ENCODE measurements at places on chromosomes 7 and 10. TPM values are rescaled to one million over a fixed set of nuclear protein-coding genes. Genes with fewer than 3 reads are reported as not detected.

The ZNF518A gene
- polyA plus RNA-seq = 39.2 TPM

The CACNB2 gene
- polyA plus RNA-seq = 3.1 TPM

The FAM25G gene
- not detected for polyA plus RNA-seq

The MYL10 gene
- polyA plus RNA-seq = 0.42 TPM

The AIFM2 gene
- polyA plus RNA-seq = 4.5 TPM

The C10orf53 gene
- not detected for polyA plus RNA-seq

The CTNNA3 gene
- polyA plus RNA-seq = 4.8 TPM

The COMMD3 gene
- 91.7 TPM for polyA plus RNA-seq

The DHTKD1 gene
- polyA plus RNA-seq = 30.9 TPM

The UTF1 gene
- not detected for polyA plus RNA-seq

DNA sequence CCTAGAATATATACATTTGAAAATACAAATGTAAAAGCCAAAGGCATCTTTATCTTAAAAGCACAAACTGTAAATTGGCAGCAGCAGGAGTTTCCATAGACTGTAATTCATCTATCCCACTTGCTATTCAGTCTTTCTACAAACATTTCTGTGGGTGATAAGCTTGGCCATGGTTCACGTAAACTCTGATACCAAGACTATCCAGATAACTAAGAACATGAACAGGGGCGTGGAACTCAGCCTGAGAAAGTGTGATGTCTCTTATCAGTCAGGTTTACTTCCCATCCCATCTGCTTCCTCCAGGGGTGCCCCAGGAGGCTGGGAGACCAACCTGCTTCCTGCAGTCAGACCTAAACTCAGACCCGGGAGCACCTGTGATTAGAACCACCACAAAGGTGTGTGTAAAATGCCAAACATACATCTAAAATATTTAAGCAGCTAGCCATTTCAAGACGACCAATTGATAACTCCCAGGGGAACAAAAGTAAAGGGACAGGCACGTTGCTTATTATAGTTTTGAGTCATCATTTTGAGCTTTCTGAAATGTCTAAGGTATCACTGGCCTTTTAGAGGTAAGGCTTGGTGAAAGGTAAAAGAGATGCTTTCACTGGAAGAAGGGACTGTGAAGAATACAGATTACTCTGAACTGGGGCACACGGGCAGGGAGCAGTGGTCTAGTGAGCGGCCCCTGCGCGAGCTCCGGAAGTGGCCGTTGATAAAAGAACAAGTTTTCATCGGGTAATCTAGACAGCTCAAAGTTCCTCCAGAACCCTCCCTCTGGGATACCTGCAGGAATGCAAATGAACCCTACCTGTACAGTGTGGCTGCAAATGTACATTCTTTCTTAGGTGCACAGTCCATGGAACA, 51.5 kb downstream of the RSU1 start:
- no peak for DNase-seq

DNA sequence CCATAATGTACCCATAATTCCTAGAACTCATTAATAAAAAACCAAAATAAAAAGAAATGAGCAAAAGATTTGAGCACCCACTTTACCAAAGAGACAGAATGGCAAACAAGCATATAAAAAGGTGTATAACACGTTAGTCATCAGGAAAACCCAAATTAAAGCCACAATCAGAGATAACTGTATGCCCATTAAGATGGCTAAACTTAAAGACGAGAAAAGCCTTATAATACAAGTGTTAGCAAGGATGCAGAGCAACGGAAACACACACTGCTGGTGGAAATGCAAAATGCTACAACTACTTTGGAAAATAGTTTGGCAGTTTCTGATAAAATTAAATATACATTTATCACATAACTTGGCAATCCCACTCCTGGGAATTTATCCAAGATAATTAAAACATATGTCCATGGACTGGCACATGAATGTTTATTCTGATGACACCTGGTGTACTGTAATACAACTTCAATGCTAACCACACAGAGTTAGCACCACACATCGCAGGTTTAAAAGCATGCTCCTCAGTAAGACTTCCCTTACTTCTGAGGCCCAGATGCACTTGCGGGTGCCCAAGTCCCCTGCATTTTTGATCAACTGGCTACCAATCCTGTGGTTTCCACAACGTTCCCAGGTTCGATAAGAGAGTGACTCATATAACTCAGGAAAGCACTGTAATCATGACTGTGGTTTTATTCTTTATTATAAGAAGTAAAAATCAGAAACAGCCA, 158.6 kb downstream of the SNX13 start:
- no peak for DNase-seq

DNA sequence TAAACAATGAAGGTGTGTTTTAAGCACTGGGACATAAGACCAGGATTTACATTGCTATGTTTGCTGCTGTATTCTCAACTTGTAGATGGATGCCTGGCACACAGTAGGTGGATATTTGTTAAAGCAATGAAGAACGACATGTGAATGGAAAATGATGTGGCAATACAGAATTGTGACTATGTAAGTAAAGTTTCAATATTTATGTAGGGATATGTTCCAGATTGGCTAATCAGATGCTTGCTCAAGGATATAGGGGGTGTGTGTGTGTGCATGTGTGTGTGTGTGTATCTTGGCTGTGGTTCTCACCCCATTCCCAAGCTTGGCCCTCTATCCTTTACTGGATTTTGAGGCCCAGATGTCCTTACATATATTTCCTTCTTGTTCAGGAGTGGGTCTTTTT, 42.7 kb upstream of the LAMB1 start:
- DNase-seq = no peak

DNA sequence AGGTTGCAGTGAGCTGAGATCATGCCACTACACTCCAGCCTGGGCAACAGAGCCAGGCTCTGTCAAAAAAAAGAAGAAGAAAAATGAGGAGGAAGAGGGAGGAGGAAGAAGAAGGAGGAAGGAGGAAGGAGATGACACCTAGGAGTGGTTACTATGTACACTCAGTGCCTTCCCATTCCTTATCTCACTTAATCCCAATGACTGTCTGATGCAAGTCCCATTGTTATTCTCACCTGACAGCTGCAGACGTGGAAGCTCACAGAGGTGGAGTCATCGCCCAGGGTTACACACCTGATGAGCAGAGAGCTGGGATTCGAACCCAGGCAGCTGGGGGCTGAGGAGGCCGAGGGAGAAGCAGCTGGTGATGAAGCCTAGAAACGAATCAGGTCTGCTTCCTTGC, 258.8 kb downstream of the SNX10 start:
- DNase-seq = no peak

- DNase-seq = no peak
These were observed 235.3 kb downstream of the PHF14 start for GRCh38 chr7:11208883-11209465.

- DNase-seq = no peak
These were observed 198.9 kb downstream of the WDR37 start for GRCh38 chr10:1255118-1255517.

DNA sequence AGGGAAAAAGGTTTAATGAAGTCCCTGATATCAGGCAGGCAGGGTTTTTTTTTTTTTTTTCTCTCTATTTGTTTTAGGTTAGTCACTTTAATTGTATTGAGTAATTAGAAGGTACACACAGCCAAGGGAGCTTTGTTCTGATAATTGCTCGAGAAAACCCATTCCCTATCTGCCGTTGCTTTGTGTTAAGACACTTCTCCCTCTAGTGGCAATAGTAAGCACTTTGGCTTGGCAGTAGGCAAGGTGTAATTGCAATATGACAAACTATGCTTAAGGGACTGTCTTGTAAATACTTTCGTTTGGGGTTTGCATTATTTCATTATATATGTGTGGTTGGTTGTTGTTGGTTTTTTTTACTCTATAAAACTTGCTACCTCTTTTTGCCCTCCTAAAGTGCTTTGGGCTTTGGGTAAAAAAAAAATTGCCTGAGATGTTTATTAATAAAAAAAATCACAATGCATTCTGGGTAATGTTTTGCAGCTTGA, 113.4 kb downstream of the BTRC start:
- peak; percentile 32 for DNase-seq

DNA sequence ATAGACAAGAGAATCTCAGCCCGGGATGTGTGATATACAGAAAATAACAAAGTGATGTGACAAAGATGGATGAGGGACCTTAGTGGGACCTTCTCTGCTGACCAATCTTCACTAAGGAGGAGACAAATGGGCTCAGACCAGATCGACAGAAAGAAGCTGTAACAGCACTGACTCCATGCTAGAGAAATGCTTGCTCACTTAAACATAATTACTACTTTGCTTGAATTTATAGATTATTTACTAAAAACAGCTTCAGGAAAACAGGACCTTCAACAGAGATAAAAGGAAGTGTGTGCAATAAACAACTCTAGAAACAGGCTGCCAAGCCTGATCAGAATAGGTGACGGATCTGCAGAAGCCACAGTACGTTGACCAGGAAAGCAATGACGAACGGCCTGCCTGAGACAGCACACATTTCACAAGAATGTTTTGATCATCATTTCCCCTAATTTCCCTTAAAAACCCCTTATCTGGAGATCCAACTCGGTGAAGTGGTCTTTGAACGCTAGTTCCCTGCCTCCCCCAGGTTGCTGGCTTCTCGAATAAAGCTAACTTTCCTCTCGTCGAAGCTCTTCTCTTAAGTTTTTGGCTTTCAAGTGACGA, 98.4 kb upstream of the STEAP1B start:
- DNase-seq = no peak

DNA sequence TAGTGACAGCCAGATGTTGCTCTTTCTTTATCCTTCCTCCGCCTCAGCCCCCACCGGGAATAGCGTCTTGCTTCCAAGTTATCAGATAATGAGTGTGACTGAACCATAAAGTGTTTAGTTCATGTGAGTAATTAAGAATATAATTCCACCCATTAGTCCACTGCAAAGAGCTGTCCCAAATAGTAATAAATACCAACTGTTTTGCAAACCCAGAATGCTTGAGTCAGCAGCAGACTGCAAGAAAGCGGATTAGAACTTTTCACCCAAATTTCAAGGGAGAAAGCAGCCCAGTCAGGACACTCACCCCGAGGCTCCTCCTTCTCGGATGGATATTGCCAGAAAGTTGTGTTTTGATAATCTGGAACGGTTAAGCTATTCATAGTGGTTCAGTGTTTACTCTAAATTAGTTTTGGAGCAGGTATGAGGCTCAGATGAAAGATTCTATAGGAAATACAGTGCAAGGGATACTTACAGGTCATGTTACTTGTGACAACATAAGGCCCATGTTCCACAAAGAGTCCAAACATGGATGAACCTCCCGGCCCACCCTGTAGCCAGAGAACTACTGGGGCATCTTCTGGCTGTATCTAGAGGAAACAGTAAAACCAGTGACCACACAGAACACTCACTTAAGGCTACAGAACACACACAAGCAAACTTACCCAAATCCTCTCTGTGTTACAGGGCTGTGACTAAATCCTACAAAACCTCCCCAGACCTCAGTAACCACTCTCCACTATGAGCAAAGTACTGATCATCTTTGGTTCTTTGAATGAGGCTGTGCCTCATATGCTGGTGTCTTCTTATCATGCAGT, 50.5 kb downstream of the CPVL start:
- DNase-seq = no peak

DNA sequence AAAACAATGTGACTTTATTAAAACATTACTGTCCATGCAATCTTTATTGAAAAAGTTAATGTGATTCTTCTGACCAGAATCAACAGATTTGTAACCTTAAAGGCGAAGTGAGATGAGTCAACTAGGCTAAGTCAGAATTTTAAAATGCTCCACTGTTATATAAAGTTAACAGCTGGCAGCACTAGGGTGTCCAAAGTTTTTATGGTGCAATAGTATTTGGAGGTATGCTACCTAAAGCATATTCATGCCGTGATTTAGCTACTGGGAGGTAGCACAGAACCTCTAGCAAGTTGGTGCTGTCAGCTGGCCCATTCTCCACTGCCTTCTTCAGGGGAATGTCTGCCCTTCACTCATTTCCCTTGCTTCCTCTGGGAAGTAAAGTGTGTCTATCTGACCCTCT, 126.7 kb downstream of the RAPGEF5 start:
- no peak for DNase-seq

GRCh38 chr10:22444219-22444788, 99.0 kb downstream of the SPAG6 start:
- no peak for DNase-seq

- DNase-seq = no peak
These were observed 11.6 kb downstream of the HBP1 start for GRCh38 chr7:107180378-107180777.

- DNase-seq = peak; percentile 40
These were observed at the start of gene MACC1 for GRCh38 chr7:20217193-20217948. MACC1 (minus strand) TSS chr7:20217384; CDS start chr7:20161862, 55,522 bp downstream.

GRCh38 chr7:76377186-76377918, 18.6 kb upstream of the YWHAG start:
- no peak for DNase-seq

GRCh38 chr7:132091706-132092105, 484.6 kb downstream of the PLXNA4 start:
- DNase-seq = no peak

GRCh38 chr10:109517748-109518147, 405.6 kb downstream of the XPNPEP1 start:
- DNase-seq = no peak

DNA sequence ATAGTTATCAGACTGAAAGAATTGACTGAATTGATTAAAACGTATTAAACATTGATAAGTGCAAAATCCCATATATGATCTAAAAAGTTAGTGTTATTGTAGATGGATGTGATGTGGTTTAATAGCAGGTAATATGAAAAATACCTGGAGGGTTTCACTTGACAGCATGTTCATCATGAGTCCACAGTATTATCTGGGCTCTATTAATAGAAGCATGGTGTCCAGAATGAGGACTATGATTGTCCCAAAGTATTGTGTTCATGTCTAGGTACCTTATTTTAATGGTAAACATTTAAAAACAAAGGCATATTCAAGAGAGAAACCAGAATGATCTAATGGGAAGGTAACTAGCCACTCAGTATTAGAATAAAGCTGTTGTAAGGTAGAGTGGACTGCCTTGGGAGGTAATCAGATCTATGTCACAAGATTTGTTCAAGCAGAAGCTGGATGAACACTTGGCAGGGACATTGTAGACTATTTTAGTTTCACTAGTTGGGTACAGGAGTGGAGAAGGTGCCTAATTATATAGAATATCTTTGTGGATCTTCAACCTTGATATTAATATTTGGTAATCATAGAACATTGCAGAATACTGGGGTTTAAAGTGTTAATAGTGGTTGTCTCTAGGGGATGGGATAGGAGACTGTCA, 43.5 kb downstream of the MCU start:
- no peak for DNase-seq

DNA sequence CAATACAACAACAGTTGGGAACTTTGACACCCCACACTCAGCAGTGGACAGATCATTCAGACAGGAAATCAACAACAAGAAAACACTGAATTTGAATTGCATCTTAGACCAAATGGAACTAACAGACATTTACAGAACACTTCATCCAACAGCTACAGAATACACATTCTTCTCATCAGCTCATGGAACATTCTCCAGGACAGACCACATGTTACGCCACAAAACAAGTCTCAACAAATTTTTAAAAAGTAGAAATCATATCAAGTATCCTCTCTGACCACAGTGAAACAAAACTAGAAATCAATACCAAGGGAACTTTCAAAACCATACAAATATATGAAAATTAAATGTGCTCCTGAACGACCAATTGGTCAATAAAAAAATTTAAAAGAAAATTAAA, 212.3 kb downstream of the DNAJC1 start:
- no peak for DNase-seq
